Stimulated activated CD8-positive, alpha-beta memory T cell treated with anti-CD3 and anti-CD28 coated beads, Interleukin-4, amount 100 ng/mL, for 48 hours (primary cell): ENCODE measurements at places on chromosomes 16 and 17.

DNA sequence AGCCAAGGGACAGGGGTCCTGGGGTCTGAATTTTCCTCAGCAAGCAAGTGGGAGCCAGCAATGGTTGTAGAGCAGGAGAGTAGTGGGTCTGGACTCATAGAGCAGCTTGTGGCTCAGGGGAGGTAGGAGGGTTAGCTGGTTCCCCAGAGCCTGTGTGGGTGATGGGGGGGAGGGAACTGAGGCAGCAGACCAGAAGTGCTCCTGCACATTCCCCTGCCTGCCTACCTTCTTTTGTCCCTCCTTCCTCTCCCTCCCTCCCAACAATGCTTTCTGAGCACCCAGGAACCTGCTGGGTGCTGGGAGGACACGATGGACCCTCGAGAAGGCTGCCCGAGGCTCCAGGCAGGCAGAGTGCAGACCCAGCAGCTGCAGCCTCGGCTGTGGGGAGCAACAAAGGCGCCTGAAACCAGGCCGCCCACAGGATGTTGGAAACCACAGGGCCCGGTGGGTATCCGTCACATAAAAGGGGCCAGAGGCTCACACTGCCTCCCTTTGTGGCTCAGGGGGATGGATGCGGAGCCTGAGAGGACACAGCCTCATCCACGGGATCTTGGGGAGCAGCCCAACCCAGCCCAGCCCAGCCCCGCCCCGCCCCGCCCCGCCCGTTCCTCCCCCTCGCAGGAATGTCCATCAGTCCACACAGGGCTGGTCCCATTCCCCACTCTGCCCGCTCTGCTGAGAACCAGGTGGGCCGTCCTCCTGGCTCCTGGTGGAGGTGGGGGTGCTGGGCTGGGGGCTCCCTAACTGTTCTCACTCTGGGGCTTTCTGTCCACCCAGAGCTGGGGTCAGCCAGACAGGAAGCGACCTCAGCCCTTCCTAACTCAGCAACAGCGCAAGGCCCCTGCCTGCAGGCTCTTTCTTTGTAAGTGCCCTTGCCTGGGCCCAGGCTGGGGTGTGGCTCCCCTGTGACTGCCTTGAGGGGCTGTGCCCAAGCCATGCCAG lies 1.7 kb upstream of the NLRC3 start:
- peak; percentile 81 for DNase-seq

DNA sequence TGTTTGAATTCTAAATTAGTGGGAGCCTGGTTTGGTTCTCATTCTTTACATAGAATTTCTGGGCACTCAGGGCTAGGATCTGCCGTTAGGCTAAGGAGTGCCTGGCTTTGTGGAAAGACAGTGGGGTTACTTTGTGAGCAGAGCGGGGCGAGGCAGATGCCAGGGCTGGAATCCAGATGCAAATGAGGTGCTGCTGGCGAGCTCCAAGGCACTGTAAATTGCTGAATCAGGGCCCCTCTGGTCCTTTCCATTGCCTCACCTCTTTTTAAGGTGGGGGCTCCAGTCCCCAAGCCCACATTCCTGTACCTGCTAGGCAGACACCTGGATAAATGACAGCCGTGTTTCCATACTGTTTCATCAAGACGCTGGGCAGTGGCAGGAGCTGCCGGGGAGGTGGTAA lies 33.8 kb downstream of the PIPOX start:
- DNase-seq: no peak

- DNase-seq: no peak
Measured at GRCh38 chr16:386641-387156, 4.9 kb upstream of the PGAP6 start.

GRCh38 chr17:16343569-16343968 lies 9.7 kb downstream of the CENPV start:
- DNase-seq: no peak

DNA sequence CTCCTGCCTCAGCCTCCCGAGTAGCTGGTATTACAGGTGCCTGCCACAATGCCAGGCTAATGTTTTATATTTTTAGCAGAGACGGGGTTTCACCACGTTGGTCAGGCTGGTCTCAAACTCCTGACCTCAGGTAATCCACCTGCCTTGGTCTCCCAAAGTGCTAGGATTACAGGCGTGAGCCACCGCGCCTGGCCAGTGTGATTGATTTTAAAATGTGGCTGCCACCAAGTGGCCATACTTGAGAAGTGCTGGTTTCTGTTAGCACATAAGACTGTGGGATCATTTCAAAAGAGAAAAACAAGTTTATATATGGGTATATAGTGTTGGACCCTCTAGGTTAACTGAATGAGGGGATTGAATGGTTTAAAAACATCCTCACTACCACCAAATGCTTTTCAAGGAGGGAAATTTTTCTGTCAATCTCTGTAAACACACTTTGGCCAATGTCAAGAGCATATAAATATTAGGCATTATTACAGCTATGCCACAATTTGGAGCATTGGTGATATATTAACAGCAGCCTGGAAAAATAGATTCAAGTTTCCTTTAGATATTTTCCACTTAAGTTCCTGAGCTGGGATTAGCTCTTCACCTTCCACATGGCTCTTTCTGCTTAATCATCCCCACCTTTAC lies 13.5 kb upstream of the DHRS13 start:
- no peak for DNase-seq

DNA sequence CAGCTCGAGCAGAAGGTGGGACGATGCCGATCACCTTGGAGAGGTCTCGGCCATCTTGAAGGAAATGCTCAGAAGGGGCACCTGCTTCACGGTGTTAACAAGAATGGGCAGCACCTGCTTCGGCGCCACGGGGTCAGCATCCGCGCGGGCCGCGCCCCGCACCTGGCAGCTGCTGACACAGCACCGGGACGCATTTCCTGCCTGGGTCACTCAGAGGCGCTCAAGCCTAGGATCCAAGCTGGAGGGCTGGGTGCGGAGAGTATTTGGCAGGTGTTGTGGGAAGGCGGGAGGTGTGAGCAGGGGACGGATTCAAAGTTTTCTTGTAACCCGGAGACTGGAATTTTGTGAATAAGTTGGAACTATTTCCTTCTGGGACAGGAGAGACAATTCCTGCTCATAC lies 39.3 kb upstream of the AKTIP start:
- no peak for DNase-seq

DNA sequence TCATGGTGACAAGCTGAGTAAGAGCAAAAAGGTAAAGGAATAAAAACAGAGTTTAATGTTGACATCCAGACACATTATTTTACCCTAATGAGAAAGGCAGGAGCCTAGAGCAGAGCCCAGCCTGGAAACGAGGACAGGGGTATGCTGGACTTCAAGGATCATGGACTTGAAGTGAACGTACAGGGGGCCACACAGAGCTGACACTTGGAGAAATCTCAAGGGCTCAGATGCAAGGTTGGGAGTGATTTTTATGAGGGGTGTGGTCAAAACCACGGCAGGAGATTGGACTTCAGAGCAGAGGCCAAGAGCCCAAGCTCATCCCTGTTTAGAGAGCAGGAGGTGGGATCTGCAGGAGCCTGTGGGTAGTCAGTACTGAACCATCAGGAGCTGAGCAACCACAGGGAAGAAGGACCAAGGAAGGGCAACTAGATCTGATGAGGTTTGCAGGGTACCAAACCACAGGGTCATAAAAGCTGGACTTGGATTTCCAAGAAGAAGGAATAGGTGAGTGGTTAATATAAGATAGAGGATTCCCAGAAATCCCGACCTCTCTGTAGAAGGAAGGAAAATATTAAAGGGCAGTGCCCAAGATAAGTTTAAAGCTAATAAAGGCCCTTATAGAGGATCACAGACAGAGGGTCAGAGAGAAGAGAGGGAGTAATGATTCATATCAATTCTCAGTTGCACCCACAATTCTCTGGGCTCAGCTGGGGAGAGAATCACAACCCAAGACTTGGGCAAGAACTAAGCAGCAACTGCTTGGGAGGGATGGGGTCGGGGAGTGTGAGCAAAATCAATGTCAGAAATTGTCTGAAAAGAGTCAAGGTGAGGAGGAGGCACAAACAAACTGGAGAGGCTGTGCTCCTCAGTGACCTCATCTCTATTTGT lies 331.7 kb downstream of the SOX9 start:
- DNase-seq: no peak

DNA sequence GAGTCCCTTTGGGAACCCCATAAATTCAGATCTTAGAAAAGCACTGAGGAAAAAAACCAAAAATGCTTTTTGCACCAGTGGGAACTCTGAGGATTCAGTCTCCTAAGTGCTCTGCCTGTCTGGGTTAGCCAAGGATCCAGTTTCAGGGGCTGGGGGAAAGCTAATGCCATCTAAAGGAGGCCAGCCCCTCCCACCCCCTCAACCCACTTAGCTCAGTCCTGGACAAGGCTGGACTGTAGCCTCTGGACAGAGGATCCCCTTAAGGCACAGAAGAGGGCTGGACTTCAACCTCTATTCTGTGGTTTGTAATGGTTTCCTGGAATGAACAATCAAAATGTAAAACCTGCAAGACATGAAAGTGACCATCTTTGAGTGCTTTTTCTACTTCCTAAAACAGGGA lies 356.1 kb upstream of the ZFHX3 start:
- DNase-seq: no peak

DNA sequence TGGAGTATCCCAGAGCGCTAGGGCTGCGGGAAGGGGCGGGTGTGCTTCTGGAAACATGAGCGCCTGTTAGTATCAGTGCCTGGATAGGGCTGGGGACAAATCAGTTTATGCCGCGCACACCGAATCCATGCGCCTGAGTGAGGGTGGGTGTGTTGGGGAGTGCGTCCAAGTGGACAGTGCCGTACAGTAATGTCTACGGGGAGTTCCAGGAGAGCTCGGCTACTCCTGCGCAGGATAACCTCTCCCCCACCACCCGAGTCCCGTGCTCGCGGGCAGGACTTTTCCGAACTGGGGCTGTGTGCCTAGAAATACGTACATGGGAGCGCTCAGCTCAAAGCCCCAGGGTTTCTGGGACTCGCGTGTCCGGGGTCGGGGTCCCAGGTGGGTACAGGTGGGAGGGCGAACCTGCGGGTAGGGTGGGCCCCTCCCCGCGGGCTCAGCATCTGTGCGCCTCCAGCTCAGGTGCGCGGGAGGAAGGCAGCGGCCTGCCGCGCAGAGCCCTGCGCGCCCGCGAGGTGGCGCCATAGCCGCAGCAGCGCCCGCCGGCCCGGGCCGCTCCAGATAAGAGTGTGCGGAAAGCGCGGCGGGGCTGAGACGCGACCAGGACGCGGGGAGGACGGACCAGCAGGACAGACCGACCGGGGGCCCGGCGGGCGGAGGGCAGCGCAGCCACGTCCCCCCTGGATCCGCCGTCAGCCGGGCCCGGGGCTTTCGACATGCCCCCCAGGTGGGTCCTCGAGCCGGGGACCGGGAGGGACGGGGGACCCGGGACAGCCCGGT lies at the start of gene HIC1:
HIC1 (plus strand) TSS at position 592 of the 780 bp plus-strand sequence. CDS start 1,588 bp downstream, outside the sequence.
- peak; percentile 84 for DNase-seq

GRCh38 chr16:67649494-67649931 lies 4.6 kb downstream of the CARMIL2 start:
- DNase-seq: no peak

DNA sequence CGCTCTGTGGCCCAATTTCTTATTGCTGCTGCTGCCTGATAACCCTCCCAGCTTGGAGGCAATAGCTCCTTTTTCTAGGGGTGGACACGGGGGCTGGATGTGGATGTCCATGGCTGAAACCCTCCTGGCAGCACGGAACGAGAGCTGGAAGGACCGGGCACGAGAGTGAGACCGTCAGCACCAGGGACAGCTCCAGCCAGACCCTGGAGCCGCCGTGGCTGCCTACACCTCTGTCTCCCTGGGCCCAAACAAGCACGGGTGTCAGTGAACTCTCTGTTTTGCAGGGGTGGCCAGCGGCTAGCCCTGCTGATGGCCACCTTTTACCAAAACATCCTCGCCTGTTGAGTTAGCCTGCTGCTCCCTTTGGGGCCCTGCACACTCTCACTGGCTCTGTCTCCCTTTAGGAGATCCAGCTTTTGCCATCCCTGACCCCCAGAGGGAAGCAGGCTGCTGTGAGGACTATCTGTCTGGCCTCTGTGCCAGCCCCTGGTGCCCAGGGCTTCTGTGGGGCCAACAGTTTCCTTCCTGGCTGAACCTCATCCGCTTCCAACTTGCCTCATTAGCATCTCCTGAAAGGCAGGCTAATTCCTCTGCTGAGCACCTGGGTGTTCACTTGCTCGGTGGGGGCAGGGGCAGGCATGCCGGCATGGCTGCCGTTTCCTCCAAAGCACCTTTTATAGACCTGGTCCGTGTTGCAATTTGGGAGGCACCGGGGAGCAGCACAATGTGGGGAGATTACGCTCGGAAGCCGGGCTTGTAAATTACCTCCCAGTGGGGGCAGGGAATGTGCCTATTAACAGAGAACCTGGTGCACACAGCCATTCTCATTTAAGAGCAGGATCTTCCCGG lies 118.1 kb downstream of the ENGASE start:
- peak; percentile 59 for DNase-seq

- DNase-seq: no peak
Measured at GRCh38 chr17:73562896-73563295, 81.3 kb downstream of the SDK2 start.

- peak; percentile 99 for DNase-seq
Measured at GRCh38 chr17:18158022-18158600, 25.5 kb upstream of the ALKBH5 start.

GRCh38 chr17:31488264-31488981 lies 96.9 kb downstream of the RAB11FIP4 start:
- peak; percentile 52 for DNase-seq

GRCh38 chr16:88316941-88317612 lies 65.7 kb upstream of the ZNF469 start:
- DNase-seq: no peak

DNA sequence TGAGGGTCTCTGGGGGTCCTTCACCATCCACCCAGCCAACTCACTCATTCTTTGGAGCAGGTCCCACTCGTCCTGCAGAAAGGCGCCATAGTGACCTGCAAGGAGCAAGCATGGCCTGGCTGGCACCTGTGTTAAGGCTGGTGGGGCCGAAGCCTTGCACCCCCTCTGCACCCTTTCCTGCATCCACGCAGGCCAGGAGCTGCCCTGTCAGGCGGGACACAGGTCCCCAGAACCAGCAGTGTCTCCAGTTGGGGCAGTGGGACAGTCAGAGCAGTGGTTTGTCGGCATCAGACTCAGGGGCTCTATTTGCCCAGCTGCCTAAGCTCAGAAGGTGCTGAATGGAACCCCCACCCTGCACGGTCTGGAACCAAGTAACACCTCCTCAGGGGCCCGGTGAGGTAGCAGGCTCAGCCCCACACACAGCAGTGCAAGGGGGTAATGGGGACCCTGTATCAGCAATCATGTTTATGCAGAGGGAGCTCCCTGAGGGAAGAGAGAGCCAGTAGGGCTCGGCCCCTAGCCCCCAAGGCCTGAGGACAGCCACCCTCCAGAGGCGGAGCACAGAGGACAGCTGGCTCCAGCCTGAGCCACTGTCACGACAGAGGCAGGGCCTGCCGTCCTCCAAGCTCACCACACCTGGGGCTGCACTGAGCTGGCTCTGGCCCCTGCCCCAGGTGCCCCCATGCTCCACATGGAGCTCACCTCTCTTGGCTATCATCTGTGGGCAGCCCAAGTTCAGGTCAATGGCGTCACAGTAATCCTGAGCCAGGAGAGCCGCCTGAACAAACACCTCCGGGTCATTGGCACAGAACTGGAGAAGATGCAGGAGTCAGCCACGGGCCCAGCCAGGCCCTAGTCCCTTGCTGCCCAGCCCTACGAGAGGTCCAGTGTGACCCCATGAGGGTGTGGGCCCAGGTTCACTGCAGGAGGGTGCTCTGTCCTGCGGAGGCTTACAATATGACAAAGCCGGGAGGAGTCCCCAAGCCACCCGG lies 1.9 kb downstream of the DUS1L start:
- no peak for DNase-seq
